Right renal pelvis (tissue), 4 donors: ENCODE measurements at places on chromosomes 2 and 18. TPM values are rescaled to one million over a fixed set of nuclear protein-coding genes. Genes with fewer than 3 reads are reported as not detected.

GRCh38 chr2:139917690-139918384 is 1137.6 kb upstream of the NXPH2 start:
- DNase-seq = no peak

DNA sequence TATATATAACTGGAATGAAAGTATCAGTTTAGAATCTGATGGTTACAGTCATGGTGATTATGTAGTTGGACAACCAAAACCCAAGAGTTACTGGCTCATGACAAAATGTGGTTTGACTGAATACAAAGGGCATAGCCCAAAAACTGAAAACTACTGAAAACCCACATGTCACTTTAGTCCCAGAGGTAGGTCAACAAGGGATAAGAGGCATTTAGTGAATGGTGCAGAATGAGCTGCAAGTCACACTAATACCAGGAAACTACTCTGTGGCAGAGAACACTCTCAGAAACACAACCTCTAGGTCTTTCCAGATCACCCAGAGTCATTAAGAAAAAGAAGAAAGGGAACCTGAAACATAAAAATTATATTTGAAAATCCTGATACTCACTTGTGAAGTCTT is 154.5 kb downstream of the AGPS start:
- no peak for DNase-seq

DNA sequence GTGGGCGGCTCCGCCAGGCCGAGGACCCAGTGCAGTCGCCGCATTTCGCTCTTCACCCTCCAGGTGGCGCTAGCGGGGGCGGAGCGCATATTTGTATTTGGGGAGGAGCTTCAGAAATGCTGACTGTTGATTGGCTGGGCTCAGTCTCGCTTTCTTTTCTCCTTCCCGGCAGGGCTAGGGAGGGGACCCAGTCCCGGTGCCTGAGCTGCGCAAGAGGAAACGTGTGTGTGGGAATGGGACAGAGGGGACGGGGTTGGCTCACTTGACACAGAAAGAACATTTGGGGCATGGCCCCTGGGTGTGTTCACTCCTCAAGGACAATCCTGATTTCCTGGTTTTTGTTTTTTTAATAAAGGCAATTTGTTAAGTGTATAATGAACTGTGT is 20.3 kb upstream of the DNMT3A start:
- DNase-seq = peak; percentile 91

The NYAP2 gene
- polyA plus RNA-seq = not detected

GRCh38 chr2:101759162-101759561 is 61.7 kb downstream of the MAP4K4 start:
- no peak for DNase-seq
